ENCODE measurements at places on chromosomes 4 and X. TPM values are rescaled to one million over a fixed set of nuclear protein-coding genes. Genes with fewer than 3 reads are reported as not detected.

Gene PDGFRA
- 173 TPM for polyA plus RNA-seq

Gene SMARCA1
- 122 TPM for polyA plus RNA-seq

Gene KDR
- polyA plus RNA-seq: 62.7 TPM

Gene OCIAD2
- 226 TPM for polyA plus RNA-seq

Gene S100G
- not detected for polyA plus RNA-seq

Gene PF4V1
- polyA plus RNA-seq: 0.42 TPM

Gene RASL11B
- polyA plus RNA-seq: 46.9 TPM

Gene HDX
- 7.5 TPM for polyA plus RNA-seq

Gene CXorf66
- polyA plus RNA-seq: not detected

Gene LDB2
- 109 TPM for polyA plus RNA-seq

Gene NUDT9
- polyA plus RNA-seq: 75.5 TPM

- DNase-seq: no peak
Observed at GRCh38 chr4:94588896-94589693, 137.4 kb downstream of the PDLIM5 start.

GRCh38 chr4:2367626-2368025 lies 50.8 kb downstream of the ZFYVE28 start:
- DNase-seq: no peak

- DNase-seq: no peak
Observed at GRCh38 chr4:25101836-25102235, 58.4 kb downstream of the SEPSECS start.

GRCh38 chr4:175773566-175773965 lies 38.5 kb downstream of the GPM6A start:
- DNase-seq: no peak

DNA sequence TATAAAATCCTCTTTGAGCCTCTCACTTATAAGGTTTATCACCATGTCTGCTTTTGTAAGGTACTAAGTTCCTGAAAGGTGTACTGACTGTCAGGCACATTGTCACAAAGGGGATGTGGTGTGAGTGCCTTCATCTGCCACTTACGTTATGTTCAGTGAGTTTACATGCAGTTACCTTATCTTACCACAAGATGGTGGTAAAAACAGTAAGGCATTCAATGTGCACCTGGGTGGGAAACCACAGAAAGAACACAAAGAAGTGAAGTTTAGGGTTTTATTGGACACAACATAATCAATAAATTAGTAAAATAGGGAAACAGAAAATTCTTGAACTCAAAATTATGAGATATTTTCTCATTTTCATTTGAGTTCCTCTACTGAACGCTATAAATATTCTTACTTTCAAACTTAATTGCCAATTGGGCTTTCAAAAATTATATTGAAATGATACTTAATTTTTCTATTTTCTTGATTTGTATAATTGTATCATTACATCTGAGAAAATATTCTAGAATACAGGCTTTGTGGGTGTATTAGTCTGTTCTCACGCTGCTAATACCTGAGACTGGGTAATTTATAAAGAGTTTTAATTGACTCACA lies 650.8 kb downstream of the PCDH7 start:
- peak; percentile 18 for DNase-seq

GRCh38 chr4:146132445-146132844 lies 43.1 kb upstream of the LSM6 start:
- no peak for DNase-seq

GRCh38 chr4:13982010-13982409 lies 354.5 kb upstream of the BOD1L1 start:
- no peak for DNase-seq

DNA sequence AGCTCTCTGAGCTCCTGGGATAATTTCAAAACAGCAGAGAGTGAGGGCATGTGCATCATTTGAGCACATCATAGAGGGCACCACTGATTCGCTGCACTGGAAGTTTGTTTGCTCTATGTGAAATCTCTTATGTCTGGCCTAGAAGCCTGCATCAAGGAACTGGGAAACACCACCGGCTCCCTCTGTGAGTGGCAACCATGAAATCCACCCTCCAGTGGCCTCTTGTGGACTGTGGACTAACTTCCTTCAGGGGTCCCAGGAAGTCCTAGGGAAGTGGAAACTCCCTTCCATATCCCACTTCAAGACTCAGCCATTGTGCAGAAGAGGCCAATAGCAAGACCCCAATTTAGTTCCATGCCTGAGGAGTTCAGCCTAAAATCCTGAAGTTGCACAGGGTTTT lies 48.0 kb upstream of the IGFBP7 start:
- DNase-seq: no peak

DNA sequence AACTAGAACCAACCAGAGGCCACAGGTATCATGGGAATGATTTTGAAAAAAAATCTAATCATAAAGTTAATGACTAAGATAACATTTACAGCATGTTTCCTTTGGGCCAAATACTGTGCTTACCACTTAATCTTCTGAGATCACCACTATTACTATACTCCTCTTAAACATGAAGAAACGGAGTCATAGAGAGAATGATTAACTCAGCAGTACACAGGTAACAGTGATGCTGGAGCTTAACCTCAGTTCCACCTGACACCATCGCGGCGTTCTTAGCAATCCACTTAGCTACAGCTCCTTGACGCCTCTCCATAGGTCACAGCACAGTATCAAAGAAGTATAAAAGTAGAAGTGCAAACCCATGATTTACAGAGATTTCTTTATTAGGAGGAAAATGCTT lies 592.6 kb upstream of the SLIT2 start:
- DNase-seq: no peak

GRCh38 chrX:24253469-24253868 lies 60.4 kb downstream of the SUPT20HL2 start:
- DNase-seq: no peak

- no peak for DNase-seq
Observed at GRCh38 chr4:70772929-70773555, 51.3 kb downstream of the RUFY3 start.

- DNase-seq: no peak
Observed at GRCh38 chr4:75629239-75629638, 1.1 kb downstream of the CDKL2 start.

DNA sequence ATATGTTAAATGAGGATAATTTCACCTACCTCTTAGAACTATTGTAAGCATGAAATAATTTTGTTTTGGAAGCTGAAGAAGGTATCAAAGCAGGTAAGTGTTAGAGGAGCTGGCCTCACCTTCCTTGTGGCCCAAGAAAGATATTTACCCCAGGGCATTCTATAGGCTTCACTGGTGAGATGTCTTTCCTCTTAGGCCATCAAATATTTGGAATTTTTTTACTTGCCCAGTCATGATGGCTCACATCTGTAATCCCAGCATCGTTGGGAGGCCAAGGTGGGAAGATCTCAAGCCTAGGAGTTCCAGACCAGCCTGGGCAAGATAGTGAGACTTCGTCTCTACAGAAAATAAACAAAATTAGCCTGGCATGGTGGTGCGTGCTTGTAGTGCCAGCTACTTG lies 6.1 kb upstream of the SMS start:
- DNase-seq: no peak

- peak; percentile 38 for DNase-seq
Observed at GRCh38 chr4:165493359-165493758, 114.6 kb downstream of the CPE start.

DNA sequence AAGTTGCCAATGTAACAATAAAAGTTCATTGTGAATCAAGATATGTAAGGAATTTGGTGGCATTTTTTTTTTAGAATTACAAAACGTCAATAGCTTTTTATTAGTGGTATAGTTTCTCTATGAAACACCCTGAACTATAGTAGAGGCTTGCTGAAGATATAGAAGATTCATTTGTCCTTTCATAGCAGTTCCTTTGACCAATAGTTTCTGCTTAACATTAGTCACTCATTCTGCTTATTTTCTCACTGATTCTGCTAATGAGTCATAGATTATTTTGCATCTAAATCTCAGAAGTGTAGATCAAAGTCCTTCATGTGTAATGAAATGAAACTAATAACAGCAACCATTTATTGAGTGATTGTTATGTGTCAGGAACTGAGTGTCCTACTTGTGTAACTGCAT lies 205.0 kb upstream of the TET2 start:
- DNase-seq: no peak

DNA sequence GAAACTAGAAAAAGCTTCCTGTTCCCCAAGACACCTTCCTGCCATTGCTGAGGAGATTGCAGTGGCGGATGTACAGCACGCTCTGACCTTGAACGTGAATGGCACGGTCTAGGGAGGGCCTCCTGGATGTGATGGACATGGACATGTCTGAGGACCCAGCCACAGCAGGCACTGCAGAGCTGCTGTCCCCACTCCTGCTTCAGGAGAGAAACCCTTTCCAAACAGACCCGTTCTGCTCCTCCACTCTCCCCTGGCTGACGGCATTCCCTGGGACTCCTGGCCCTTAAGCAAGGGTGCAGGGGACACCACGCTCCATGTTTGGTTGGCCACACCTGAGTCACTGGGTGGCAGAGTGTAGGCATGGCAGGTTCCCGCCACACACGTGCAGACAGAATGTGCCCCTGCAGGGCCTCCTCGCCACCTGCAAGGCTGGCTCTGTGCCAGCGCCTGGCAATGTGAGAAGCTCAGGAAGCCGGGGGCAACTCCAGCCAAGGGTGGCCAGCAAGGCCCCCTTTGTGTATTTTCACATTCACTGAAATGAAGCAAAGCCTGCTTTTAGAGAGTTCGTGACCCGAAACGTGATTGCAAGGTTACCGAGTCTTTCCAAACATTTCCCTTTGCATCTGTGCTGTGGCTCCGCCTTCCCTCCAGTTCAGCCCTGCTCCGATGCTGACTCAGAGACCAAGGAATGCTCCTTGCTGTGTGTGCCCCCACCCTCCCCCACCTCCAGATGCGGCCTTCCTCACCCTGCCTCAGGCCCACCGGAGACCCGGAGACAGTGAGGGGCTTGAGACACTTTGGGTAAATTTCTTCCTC lies 46.1 kb downstream of the HTRA3 start:
- peak; percentile 84 for DNase-seq

DNA sequence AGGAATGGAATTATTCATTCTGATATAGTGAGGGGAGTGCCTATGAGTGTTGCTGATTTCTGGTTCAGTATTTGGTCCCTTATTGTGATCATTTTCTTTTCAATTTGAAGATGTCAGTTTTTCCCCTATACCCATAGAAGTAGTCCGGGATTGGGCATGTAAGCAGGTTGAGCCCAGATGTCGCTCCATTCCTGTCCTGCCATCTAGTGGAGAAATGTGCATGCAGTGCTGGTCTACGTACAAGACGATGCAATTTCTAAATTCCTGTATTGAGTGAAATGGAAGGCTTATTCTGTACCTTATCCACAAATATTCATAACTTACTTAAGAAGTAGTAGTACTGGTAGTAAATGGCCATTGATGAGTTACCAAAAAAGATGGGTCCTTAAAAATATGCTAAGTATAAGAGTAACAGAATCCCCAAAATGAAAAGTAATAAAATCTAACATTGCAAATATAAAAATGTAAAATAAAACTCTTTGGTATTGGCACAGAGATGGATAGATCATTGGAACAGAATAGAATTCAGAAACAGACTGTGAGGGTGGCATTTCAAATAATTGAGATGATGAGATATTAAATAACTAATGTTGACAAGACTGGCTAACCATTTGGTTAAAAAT lies 60.9 kb downstream of the UGT8 start:
- peak; percentile 47 for DNase-seq

DNA sequence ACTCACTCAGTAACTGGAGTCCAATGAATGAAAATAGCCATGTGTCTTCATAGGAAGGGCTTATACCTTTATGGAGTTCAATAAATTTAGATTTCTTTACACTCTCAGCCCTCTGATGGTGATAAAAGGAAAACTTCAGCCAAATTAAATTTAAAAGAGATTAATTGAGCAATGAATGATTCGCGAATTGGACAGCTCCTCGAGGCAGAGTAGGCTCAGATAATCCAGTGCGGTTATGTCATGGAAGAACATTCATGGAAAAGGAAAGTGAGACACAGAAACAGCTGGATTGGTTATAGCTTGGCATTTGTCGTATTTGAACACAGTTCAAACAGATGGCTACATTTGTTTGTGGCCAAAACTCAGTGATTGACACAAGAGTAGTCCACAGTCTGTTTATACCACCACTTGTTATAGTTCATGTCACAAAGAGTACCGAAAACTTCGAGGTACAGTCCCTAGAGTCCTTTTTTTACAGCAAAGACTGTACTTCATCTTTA lies 54.6 kb upstream of the TACR3 start:
- DNase-seq: no peak

DNA sequence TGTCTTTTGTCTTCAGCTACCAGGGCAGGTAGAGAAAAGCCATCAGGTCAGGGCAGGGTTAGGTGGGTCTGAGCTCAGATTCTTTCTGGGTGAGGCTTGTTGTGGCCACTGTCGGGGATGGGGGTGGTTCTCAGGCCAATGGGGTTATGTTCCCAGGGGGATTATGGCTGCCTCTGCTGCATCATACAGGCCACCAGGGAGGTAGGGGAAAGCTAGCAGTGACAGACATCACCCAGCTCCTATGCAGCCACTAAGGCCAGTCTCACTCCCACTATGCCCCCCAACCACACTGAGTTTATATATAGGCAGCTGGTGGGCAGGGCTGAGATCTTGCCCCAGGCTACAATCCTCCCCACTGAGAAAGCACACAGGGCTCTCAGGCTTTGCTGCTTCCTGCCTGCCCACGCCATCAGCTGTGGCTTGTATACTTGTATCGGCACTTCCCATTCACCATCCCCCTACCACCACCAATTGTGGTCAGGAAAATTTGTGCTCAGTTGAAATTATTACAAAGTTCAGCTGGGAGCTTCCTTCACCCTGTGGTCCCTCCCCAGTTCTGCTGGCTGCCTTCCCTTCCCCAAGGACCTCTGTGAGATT lies 72.6 kb upstream of the PTPN13 start:
- DNase-seq: no peak

DNA sequence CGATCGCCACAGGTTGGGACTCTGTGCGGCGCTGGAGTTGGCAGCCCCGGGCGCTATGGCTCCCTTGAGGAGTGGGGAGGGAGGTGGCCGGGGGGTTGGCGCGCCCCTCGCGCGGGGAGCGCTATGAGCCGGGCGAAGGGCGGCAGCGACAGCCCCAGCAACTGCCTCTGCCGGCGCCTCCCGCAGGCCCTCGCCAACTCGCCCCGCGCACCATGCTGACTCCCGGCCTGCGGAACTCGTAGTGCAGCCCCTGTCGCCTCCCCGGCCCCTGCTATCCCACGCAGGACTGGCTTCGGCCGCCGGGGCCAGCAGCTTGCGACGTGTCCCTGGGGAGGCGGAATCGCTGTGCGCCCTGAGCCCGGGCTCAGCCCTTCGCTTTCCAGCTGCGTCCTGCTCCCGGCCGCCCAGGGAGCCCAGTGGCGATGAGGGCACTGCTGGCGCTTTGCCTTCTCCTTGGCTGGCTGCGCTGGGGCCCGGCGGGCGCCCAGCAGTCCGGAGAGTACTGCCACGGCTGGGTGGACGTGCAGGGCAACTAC lies 415 bp downstream of the SHISA3 start:
- DNase-seq: peak; percentile 60

- no peak for DNase-seq
Observed at GRCh38 chr4:25425361-25425760, 48.3 kb downstream of the ANAPC4 start.

DNA sequence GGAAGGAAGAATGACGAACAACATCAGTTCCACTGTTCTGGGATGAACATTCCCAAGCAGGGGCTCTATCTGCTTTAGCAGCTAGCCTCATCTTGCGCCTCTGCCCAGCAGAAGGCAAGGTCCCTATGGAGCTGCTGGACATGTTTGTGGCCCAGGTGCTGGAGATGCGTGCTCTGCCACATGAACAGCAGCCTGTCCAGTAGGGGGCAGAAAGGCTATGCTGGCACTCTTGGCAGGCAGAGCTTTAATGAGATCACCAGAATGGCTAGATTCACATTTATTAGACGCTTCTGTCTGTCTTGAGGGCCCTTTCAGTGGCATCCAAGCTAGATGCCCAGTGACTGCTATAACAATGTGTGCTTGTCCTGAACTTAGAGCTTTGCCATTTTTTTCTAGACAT lies 1826.0 kb downstream of the STIM2 start:
- no peak for DNase-seq

- no peak for DNase-seq
Observed at GRCh38 chr4:80726471-80726870, 304.0 kb upstream of the BMP3 start.

All from right renal pelvis (tissue), 4 donors.